ENCODE measurements at places on chromosomes 5 and 9.

GRCh38 chr9:120388003-120388855 is 191.7 kb downstream of the CDK5RAP2 start:
- no peak for DNase-seq

DNA sequence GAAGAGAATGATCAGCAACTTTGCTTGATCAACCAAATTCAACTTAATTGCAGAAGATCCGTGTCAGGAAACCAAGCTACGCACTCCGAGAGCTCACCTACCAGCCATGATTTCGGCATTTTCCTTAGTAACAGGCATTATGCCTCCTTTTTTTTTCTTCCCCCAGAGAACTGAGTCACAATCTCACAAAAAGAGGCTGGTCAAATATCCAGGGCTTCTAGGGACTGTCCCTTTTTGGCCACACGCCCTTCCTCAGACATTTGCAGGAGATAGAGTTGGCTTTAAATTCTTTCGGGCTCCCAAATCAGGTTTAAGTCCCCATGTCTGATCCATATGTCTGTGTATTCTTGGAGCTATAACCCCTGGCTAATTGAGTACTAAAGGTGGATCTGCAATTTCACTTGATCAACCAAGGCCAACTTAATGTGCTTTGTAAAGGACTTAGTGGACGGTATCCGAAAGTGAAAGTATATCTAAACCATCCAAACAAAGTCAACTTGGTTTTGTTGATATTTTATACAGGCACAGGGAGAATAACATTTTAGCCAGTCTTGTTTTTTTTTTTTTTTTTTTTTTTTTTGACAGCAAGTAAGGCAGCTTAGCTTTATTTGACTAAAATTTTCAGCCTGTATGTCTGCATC is 100.8 kb upstream of the TBCA start:
- no peak for DNase-seq

DNA sequence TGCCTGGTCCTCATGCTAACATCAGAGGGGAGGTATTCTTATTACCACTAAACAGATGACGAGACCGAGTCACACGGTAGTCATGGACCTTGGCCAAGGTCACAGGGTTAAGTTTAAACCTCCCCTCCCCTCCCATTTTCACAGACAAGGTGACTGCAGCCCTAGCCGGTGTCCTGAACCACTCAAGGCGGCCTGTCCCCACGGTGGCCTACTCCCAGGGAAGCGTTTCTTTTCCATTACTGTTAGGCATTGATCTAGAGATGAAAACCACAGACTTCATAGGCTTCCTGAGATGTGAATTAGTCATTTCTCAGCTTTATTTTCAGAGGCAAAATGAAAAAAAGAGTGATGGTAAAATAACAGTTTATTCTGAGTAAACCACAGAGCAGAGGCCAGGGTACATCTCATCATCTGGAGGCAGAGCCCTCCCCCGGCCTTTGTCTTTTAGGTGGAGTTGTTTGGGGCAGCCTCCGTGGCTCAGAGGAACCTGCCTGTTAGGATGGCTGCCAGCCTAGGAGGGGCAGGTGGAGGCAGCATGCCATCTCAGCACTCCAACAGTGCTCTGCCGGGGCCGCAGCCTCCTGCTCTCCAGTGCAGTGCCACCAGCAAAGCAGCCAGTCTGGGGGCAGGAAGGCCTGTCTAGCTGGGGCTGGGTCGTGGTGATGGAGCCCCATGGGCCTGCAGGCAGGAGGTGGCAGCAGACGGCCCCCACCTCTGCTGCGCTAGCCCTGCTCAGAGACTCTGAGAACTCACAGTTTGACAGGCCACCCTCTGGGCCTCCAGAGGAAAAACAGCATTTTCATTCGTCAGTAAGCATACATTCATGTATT is 71.2 kb downstream of the RAPGEF1 start:
- DNase-seq, result peak; percentile 88

DNA sequence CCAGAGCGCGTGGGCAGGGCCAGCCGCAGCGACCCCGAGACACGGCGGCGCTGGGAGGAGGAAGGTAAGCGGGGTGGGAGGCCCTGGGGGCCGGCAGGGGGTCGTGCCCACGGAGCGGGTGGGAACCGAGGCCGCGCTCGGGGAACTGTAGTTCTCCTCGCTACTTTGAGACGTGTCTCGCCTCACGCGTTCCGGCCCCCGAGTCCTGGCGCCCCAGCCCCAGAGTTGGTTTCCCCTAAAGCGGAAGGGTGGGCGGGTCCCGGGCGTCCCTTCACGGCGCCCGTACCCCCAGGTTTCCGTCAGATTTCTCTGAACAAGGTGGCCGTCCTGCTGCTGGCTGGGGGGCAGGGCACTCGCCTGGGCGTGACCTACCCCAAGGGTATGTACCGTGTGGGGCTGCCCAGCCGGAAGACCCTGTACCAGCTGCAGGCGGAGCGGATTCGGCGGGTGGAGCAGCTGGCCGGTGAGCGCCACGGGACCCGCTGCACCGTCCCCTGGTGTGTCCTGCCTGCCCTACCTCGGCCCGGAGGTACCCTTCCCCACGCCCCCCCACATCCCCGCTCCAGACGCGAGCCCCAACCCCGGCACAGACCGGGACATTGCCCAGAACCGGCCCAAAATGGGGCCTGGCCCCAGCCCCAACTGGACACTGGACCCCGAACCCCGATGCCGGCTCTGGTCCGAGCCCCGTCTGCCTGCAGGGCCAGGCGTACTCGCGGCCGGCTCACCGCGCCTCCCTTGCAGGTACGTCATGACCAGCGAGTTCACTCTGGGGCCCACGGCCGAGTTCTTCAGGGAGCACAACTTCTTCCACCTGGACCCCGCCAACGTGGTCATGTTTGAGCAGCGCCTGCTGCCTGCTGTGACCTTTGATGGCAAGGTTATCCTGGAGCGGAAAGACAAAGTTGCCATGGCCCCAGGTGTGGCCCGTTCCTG is 709 bp downstream of the UAP1L1 start:
- DNase-seq, result peak; percentile 79

DNA sequence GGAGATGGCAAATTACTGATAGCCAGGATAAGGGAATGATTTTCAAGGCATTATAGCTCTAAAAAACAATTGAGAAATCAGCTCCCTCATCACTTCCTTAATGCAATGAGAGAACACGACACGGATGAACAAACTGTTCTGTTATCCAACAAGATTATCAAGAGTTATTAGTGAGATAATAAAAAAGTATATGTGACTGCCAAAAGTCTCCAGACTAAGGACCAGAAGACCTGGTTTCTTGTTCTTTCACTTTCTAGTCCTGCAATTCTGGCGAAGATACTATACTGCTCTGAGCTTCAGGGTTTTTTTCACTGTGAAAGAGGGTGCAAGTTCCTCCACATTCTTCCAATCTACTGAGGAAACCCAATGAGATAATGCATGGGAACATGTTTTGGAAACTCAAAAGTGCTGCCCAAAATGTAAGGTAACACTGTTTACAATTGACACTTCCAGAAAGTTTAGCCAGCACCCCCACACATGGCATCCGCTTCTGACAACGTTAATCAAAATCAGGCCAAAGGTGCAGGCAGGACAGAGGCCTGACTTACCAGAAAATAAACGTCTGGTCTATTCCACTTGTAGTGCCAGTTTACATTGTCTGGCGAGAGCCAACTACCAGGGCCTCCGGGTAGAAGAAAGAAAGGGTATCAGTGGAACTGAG is 254.2 kb downstream of the DOCK8 start:
- DNase-seq, result peak; percentile 59

DNA sequence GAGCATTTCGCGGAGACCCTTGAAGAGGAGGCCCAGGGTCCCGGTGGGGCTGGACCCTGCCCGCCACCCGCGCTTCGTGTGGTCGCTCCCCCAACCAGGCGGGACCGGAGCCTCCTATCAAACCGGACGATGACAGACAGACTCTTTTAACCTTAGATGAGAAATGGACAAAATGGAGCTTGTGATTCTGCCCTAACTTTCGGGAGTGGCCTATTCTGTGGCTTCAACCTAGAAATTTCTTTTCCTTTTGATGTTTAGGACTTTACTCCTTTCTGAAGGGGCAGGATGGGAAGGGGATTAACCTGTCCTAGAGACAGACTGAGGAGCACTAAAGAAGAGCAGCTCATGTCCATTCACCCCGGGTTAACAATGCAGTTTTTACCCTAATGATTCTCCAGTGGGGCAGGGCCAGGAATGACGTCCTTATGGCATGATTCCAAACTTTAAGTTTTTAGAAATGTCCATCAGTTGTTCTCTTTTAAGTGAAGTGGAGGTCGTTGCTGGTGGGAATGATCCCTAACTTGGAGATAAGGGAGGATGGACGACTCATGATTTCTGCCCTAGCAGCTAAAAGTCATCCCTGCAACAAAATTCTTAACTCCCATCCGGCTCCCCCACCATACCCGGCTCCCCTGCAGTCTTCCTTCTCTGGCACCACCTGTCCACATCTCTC is 1.0 kb downstream of the NIPSNAP3A start:
- no peak for DNase-seq

DNA sequence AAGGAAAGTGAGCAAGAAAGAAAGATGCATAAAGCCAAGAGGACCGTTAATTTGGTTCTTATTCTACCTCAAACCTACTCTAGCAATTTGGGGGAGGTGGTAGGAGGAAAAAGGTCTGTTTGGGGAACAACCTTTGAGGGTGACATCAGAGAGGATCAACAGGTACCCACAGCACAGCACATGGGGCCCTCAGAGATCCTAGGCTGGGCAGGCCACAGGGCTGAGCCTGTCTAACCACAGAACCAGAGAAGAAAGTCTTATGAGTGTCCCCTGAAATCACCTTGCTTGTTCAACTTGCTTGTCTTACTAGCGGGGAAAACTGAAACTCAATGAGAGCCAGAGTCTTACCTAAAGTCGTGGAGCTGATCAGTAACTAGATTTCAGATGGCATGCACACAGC is 385.2 kb downstream of the SPOCK1 start:
- no peak for DNase-seq

DNA sequence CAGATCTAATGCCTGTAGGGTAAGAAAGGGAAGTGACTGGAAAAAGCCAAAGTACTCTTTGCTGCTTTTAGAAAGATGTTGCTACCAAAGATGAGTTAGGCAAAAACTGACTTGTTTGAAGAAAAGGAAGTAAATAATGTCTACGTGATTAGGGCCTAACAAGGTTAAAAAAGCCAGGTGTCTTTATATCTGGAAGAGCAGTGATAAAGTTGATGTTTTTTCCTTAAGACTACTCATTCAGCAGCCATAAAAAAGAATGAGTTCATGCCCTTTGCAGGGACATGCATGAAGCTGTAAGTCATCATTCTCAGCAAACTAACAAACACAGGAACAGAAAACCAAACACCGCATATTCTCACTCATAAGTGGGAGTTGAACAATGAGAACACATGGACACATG is 13.5 kb upstream of the AMACR start:
- no peak for DNase-seq

GRCh38 chr5:62576570-62577170 is 1.9 kb upstream of the LRRC70 start:
- DNase-seq, result no peak

Data from activated CD8-positive, alpha-beta memory T cell treated with anti-CD3 and anti-CD28 coated beads for 24 hours (primary cell).